Activated CD4-positive, alpha-beta T cell treated with anti-CD3 and anti-CD28 coated beads, Interleukin-2, amount 50 U/mL, for 24 hours (primary cell): ENCODE measurements at places on chromosomes 7 and 10.

- DNase-seq, result no peak
These were observed 31.6 kb downstream of the SLIT1 start for GRCh38 chr10:97154162-97154561.

GRCh38 chr7:28479507-28479947 lies 67.2 kb downstream of the CREB5 start:
- no peak for DNase-seq

- DNase-seq, result no peak
These were observed 154.1 kb downstream of the DGKB start for GRCh38 chr7:14748461-14748860.

DNA sequence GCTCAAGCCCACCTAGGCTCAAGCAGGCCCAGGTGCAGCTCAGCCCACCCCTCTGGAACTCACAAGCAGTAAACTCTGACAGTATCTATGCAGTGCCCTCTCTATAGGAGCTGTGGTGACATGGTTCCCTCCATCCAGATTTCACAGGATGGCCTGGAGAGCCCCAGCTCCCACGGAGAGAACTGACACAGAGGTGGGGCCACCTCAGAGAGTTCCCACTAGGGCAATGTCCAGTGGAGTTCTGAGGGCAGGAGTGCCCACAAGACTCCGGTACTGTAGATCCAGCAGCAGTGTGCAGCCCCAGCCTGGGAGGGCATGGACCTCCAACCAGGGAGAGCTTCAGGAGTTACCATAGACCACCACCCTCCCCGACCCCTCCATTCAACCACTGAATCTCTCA lies 37.3 kb upstream of the CNPY1 start:
- DNase-seq, result no peak

DNA sequence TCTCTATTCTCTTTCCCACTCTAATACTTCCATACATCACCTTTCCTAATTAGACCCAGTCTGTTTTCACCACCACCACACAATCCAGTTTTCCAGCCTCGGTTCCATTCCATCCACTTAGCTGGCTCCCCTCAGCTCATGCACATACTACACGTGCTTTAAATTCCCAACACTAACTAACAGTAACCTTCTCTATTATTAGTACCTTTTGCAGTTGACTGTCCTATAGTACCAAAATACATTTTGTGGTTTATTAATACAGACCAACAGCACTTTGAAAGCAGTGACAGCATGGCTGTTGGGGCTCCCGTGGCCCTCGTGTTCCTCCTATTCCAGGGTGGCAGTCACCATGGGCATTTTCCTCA lies 64.9 kb downstream of the LARP4B start:
- no peak for DNase-seq

GRCh38 chr10:29244978-29245377 lies 43.9 kb upstream of the LYZL1 start:
- DNase-seq, result no peak

GRCh38 chr7:73838642-73839041 lies 3.7 kb downstream of the METTL27 start:
- no peak for DNase-seq
